ENCODE measurements at places on chromosomes 3 and 15.

DNA sequence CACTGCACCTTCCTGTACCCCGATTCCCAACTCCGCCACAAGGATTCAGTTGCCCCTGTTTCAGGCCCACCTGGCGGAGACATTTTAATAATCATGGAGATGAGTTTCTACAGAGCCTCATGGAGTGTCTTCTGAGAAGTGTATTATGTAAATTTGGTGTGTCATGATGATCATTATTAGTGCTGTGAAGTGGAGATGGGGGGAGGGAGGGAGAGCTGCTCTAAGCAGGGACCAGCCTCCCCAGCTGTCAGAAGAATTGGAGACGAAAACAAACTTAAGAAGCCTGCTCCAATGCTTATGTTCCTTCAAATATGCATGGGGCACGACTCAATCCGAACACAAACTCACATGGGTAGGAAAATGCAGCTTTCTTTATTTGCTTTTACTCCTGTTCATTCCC lies 127.8 kb downstream of the EPHB1 start:
- no peak for DNase-seq

GRCh38 chr15:80266113-80266512 lies 14.1 kb upstream of the CTXND1 start:
- DNase-seq, result no peak

GRCh38 chr3:131236421-131236820 lies 145.2 kb upstream of the NUDT16 start:
- no peak for DNase-seq

GRCh38 chr15:82158811-82159210 lies 103.7 kb downstream of the EFL1 start:
- DNase-seq, result no peak

DNA sequence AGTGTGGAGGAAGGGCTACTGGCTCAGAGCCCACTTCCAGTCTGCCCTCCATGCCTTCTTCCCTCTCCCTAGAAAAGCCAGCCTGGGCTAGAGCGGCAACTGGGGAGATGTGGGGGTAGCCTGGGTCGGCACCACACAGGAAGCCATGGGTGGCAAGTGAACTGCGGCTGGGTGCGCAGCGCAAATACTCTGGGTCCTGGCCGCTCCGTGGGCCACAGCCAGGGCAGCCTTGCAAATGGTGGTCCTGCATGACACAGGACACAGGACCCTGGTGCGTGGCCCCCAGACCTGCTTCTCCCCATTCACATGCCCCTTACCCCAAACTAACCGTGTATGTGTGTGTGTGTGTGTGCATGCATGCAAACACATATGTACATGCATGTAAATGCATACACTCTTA lies 25.7 kb downstream of the PRKCD start:
- no peak for DNase-seq

DNA sequence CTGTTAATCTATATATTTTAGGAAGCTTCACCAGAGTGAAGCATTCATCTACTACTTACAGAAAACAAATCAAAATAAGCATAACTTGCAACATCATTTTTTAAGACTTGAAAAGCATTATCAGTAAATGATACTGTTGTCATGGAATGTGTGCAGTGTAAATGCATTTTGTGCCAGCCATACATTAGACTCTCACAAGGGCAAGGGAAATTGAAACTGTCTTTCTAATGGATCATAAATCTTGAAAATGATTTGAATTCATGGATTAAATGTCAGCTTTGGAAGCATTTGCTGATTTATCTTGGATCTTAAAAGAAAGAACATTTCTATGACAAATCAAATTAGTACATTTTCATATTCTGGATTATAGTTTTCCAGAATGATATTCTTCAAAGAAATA lies 338.3 kb upstream of the SGO1 start:
- DNase-seq, result no peak

DNA sequence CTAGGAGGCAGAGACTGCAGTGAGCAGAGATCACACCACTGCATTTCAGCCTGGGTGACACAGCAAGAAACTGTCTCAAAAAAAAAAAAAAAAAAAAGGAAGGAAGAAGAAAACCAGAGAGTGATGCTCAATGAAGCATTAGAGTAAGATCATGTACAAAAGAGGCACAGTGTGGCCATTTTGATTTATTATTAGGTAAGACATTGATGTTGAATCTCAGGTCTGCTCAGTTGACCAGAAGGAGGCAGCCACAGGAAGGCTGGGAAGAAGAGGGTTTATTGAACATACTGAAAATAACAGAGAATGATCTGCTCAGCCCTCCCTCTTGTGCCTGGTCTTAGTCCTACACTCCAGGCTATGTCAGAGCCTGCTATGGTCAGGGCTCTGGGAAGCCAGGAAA lies 15.6 kb downstream of the LRRK1 start:
- no peak for DNase-seq

DNA sequence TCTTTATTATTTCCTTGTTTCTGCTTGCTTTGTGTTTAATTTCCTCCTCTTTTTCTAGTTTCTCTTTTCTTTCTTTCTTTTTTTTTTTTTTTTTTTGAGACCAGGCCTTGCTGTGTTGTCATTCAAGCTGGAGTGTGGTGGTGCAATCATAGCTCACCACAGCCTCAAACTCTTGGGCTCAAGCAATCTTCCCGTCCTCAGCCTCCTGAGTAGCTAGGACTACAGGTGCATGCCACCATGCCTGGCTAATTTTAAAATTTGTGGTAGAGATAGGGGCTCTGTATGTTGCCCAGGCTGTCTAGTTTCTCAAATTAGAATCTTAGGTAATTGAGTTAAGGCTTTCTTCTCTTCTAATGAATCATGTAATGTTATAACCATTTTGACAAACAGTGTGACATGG lies 22.4 kb downstream of the SLMAP start:
- no peak for DNase-seq

GRCh38 chr15:32663671-32664070 lies 22.2 kb downstream of the SCG5 start:
- DNase-seq, result no peak

- no peak for DNase-seq
Observed at GRCh38 chr3:180888992-180889560, 23.4 kb upstream of the FXR1 start.

DNA sequence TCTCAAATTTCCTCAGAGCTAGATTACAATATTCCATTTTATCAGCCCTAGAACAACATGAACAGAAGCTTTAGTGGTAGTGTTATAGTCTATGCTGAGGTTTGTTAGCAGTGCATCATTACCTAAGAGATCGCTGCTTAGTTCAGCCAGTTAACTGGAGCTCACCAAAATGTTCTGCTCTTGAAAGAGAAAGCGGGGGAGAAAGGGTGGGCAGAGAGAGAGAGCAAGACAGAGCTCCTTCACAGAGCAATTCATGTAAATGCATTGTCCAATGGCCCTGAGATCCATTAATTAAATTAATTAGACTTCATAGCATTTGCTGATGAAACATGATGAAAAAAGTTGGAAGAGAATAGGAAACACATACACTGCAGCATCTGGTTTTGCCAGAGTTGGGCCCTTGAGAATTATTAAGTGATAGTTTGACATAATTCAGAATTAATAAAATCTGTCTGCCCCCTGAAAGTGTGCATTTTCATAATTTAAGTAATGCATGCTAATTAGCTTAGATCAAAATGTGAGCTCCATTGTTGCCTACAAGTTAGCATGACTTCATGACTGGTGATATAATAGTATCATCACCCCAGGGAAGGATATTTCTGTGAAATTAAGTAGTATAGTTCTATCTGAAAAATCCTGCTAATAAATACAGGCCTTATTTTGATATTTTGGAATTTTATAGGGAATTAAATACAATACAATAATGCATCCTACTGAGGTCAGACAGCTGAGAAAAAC lies 86.9 kb upstream of the LYSMD4 start:
- no peak for DNase-seq

DNA sequence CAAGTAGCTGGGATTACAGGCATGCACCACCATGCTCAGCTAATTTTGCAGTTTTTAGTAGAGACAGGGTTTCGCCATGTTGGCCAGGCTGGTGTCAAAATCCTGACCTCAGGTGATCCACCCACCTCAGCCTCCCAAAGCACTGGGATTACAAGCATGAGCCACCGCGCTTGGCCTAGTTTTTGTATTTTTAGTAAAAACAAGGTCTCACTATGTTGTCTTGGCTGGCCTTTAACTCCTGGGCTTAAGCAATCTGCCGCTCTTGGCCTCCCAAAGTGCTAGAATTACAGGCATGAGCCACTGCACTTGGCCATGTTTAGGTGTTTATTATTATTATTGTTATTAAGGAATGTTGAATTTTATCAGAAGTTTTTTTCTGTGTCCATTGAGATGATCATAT lies 14.7 kb downstream of the IL16 start:
- DNase-seq, result no peak

GRCh38 chr3:27209617-27210264 lies 159.4 kb downstream of the NEK10 start:
- DNase-seq, result no peak

DNA sequence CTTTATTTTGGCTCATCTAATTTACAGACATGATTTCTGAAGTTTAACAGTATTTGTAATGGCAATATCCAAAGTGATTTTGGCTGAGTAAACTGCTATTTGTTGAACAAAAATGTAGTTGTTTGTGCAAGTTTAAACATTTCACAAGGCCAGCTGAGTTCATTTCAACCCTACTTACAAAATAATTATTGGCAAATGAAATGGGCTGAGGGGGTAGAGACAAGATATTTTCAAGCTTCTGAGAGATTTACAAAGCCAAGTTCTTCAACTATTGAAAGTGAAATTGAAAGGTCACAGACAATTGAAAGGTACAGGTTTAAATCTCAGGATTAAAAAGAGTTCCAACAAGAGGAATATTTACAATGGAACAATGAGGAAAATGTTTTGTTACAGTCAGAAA lies 77.1 kb downstream of the DUT start:
- no peak for DNase-seq

DNA sequence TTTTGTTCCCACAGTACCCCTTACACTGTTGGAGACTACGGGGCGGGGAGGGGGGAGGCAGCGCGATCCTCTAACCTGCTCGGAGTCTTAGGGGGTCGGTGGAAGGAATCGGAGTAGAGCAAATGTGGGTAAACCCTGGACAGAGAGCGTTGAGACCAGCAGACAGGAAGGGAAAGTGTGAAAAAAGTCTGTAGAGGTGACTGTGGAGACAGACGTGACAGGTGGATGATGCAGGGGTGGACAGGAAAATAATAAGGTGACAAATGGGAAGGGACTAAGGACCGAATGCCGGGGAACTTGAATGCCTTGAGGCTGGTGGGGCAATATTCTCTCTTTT lies 424 bp downstream of the EAF2 start:
- DNase-seq, result no peak

DNA sequence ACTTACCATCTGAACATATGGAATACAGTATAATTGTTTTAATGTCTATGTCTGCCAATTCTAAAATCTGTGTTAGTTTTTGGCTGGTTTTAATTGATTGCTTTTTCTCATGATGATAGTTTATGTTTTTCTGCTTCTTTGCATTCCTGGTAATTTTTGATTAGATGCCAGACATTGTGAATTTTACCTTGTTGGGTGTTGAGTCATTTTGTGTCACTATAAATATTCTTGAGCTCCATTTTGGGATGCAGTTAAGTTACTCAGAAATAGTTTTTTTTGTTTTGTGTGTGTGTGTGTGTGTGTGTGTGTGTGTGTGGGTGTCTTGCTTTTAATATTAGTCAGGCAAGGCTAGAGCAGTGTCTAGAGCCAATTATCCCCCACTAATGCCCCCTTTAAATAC lies 818.8 kb upstream of the NR2F2 start:
- DNase-seq, result no peak

DNA sequence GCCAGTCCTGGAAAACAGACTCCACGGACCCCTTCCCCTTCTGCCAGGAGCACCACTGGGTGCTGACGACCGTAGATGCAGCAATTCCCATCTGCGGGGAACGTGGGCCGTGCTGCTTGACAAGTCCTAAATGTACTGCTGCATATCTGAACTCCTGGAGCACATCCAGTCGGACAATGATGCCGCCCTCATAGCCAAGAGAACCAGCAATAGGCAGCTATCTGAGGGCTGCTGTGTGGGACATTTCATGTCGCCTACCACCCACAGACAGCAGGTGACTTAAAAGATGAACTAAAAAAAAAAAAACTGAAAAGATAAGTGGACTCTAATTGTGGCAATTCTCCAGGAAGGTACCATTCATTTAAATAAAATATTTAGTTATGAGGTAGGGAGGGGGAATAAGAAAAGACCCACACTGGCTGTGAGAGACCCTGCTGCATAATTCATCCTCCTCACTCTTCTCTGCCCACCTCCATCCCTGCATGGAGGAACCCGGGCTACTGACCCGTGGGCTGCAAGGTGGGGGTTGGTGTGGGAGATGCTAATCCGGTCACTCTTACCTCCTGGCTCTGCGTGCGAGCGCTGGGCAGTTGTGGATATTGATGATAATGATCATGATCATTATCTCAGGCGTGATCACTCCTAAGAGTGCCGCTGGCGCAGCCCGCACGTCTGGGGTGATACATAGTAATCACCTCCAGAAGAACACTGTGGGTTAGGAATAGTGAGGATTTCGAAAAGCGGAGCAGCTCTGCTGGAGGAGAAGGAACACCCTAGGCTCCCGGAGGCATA lies 28.3 kb downstream of the ALS2CL start:
- DNase-seq, result no peak

DNA sequence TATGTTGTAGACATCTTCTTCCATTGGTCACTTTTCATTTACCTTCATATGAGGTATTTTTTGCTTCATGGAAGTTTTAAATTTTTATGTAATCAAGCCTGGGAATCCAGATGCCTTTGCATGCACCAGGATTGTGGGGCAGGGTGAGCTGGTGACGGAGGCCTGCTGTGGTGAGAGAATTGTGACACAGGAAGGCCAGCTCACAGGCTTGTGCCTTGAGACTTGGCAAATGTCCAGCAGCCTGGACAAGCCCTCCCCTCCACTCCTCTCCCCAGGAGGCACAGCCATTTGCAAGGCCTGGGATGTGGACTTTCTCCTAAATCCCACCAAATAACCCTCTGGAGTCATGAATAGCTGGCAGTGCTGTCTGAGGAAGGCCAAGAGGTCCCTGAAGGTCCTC lies 67.4 kb downstream of the RHCG start:
- DNase-seq, result no peak

- DNase-seq, result no peak
Observed at GRCh38 chr3:184724699-184725098, 12.8 kb upstream of the MAGEF1 start.

DNA sequence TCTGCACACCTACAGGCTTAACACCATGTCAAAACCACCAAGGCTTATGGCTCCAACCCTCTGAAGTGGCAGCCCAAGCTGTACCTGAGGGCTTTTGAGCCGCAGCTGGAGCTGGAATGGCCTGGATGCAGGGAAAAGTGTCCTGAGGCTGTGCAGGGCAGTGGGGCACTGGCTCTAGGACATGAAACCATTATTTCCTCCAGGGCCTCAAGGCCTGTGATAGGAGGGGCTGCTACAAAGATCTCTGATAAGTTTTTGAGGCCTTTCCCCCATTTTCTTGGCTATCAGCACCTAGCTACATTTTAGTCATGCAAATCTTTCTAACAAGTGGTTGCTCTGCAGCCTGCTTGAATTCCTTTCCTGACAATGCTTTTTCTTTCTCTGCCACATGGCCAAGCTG lies 37.6 kb downstream of the SPATA16 start:
- no peak for DNase-seq
